ENCODE measurements at places on chromosomes 6 and 20.
A peak's percentile ranks its signal among the peaks of the same experiment; 100 is the strongest.

DNA sequence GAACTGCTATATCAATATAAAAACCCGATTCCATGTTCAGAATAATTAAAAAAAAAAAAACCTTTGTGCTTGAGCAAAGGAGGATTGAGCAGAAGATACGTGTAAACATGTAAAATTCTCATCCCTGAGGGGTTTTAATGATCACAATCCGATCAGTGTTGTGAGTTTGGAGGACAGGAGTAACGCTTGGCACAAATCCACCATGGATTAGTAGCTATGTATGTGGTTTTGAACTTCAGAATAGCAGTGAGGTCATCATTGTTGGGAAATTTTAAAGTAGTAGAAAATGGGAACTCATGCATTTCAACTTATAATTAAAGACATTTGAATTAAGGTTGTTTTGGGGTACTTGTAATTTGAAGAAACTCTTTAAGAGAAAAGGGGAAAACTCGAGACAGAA lies 203.2 kb downstream of the RPS12 start:
- H3K4me3 ChIP-seq = no peak overlapping the region
- H3K36me3 ChIP-seq = no peaks in the 10 kb centered on the region
- no peak overlapping the region for H3K27ac ChIP-seq
- no peaks in the 10 kb centered on the region for H3K4me1 ChIP-seq
- no peak for DNase-seq
- no peaks in the 10 kb centered on the region for H3K27me3 ChIP-seq

GRCh38 chr6:33205191-33206026 lies 954 bp downstream of the HSD17B8 start:
- H3K4me1 ChIP-seq = peaks cover 63% of the 10 kb centered on the region
- DNase-seq = no peak
- no peak overlapping the region for H3K27ac ChIP-seq
- H3K4me3 ChIP-seq = peak overlapping the region; percentile 87
- no peaks in the 10 kb centered on the region for H3K27me3 ChIP-seq

DNA sequence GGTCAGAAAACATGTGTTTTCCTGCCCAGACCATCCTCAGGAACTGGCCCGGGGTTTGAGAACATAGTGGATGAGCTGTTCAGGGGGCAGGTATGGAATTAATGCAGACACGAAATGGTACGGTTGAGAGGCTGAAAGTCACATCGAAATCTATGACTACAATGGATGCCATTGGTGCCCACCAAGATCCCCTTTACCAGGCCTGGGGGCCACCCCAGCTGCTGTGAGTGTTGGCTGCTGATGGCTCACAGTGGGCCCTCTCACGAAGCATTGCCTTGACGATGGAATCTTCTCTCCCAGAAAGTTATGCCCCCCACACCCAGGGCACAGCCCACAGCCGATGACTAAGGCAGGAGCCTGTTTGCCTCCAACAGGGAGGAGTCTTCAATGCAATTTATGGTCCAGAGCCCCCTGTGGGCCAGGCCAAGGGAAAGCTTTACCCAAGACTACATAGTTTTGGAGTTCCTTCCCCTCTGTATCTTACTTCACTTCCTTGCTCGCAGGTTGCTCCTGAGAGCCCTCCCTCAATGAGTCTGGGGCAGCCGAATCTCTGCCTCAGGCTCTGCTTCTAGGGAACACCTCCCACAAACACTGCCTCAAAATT lies 92.6 kb downstream of the BFSP1 start:
- peaks cover 4% of the 10 kb centered on the region for H3K4me1 ChIP-seq
- H3K4me3 ChIP-seq = no peak overlapping the region
- H3K27me3 ChIP-seq = peaks cover 2% of the 10 kb centered on the region
- peaks cover 14% of the 10 kb centered on the region for H3K36me3 ChIP-seq
- DNase-seq = no peak

- no peak overlapping the region for H3K27ac ChIP-seq
- no peaks in the 10 kb centered on the region for H3K27me3 ChIP-seq
- no peak for DNase-seq
- H3K4me3 ChIP-seq = no peak overlapping the region
- no peaks in the 10 kb centered on the region for H3K4me1 ChIP-seq
Measured at GRCh38 chr6:139296927-139297326, 5.1 kb upstream of the TXLNB start.

DNA sequence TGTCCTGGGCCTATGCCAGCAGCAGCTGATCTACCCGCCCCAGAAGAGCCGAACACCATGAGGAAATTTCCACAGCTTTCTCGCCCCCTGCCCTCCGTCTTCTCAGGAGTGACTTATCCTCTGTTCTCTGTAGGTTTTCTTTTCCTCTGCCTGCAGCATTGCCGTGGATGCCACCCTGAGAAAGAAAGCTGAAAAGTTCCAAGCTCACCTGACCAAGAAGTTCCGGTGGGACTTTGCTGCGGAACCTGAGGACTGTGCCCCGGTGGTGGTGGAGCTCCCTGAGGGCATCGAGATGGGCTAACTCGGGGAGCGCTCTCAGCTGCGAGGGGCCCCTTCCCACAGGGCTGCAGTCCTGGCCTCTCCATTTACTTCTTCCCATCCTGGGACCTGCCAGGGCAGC lies 19.2 kb downstream of the AAR2 start:
- H3K4me1 ChIP-seq = peaks cover 8% of the 10 kb centered on the region
- peaks cover 48% of the 10 kb centered on the region for H3K36me3 ChIP-seq
- H3K4me3 ChIP-seq = no peak overlapping the region
- no peak for DNase-seq

GRCh38 chr6:161869491-161869890 lies 595.6 kb upstream of the AGPAT4 start:
- no peaks in the 10 kb centered on the region for H3K36me3 ChIP-seq
- no peaks in the 10 kb centered on the region for H3K4me1 ChIP-seq
- H3K27ac ChIP-seq = no peak overlapping the region
- H3K4me3 ChIP-seq = no peak overlapping the region
- no peaks in the 10 kb centered on the region for H3K27me3 ChIP-seq

GRCh38 chr20:52268184-52268749 lies 76.7 kb upstream of the ZFP64 start:
- no peak for DNase-seq
- no peaks in the 10 kb centered on the region for H3K36me3 ChIP-seq
- no peaks in the 10 kb centered on the region for H3K4me1 ChIP-seq
- no peak overlapping the region for H3K4me3 ChIP-seq

GRCh38 chr6:17042422-17043147 lies 59.3 kb upstream of the STMND1 start:
- peaks cover 3% of the 10 kb centered on the region for H3K4me1 ChIP-seq
- no peaks in the 10 kb centered on the region for H3K27me3 ChIP-seq
- H3K36me3 ChIP-seq = no peaks in the 10 kb centered on the region

DNA sequence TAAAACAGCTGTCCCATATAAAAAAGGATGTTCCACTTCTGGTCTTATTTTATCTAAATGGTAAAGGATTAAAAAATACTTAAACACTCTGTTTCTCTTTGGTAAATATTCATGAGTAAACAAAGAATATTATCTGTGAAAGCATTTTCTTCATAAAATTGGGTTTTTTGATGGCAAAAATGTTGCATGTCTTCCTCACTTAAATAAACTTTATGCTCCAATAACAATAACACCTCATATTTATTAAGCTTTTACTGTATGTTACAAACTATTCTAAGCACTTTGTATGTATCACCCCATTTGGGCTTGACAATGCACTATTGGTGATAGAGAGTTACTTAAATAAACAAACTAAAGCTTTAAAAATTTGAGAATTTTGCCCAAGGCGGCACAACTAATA lies 91.9 kb downstream of the PHIP start:
- H3K27ac ChIP-seq = no peak overlapping the region
- no peak overlapping the region for H3K4me3 ChIP-seq
- no peak for DNase-seq
- no peaks in the 10 kb centered on the region for H3K27me3 ChIP-seq
- H3K4me1 ChIP-seq = no peaks in the 10 kb centered on the region
- no peaks in the 10 kb centered on the region for H3K36me3 ChIP-seq

Measured in spinal cord (tissue), 10 donors.